ENCODE measurements at places on chromosomes 2 and 18. TPM values are rescaled to one million over a fixed set of nuclear protein-coding genes. Genes with fewer than 3 reads are reported as not detected.

The TLK1 gene
- 26.3 TPM for total RNA-seq

The ZSCAN30 gene
- 13.3 TPM for total RNA-seq

The LIMS2 gene
- total RNA-seq = 173 TPM

The NAT8 gene
- total RNA-seq = not detected

The ITPRIPL1 gene
- 0.47 TPM for total RNA-seq

The GCG gene
- not detected for total RNA-seq

The PDCL3 gene
- total RNA-seq = 27.6 TPM

The TMEM200C gene
- total RNA-seq = 0.96 TPM

The KHK gene
- 2.9 TPM for total RNA-seq

The EDAR gene
- 0.33 TPM for total RNA-seq

The SPEG gene
- total RNA-seq = 145 TPM

Data from left ventricle myocardium inferior (tissue), 1 donor.